ENCODE measurements at places on chromosomes 5 and 9.

GRCh38 chr9:72271613-72272478 is 93.2 kb downstream of the ZFAND5 start:
- no peak for DNase-seq

GRCh38 chr9:13165956-13166355 is 113.5 kb downstream of the MPDZ start:
- no peak for DNase-seq

- no peak for DNase-seq
Observed at GRCh38 chr5:167348980-167349379, 942.5 kb upstream of the WWC1 start.

GRCh38 chr9:3842839-3843238 is 317.0 kb upstream of the RFX3 start:
- no peak for DNase-seq

- DNase-seq = no peak
Observed at GRCh38 chr5:143229896-143230675, 173.4 kb downstream of the NR3C1 start.

GRCh38 chr5:59238126-59238902 is 655.2 kb downstream of the PDE4D start:
- no peak for DNase-seq

- no peak for DNase-seq
Observed at GRCh38 chr9:77969083-77969482, 62.5 kb downstream of the GNAQ start.

DNA sequence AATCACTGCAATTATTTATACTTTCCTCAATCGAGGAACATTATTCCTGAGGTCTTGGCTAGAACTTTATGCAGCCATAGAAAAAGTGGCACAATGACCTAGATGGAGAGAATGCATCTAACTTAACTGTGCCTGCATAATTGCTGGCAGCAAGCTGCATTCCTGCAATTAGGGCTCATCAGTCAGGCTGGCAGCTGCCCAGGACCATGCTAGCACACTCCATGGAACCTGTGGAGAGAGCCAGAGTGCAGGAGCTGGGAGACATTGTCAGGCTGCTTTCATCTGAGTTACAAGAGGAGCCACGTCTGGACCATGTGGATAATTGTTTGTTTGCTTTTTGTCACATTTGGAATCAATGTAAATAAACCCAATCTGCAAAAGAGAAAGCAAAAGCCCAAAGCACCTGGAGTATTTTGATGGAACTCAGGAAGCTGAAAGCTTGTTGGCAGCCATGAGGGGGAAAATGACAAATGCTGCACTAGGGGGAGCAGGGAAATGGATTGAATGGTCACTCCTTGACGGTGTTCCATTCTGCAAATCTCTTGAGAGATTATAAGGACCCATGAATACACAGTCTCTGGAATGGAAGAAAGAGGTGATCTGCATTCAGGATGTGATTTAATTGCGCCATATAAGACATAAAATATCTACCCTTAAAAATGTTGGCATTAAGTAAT is 839.9 kb downstream of the MAT2B start:
- DNase-seq = no peak

GRCh38 chr9:35179347-35180280 is 17.8 kb downstream of the UNC13B start:
- no peak for DNase-seq

GRCh38 chr5:158398360-158399201 is 539.6 kb upstream of the CLINT1 start:
- DNase-seq = no peak

DNA sequence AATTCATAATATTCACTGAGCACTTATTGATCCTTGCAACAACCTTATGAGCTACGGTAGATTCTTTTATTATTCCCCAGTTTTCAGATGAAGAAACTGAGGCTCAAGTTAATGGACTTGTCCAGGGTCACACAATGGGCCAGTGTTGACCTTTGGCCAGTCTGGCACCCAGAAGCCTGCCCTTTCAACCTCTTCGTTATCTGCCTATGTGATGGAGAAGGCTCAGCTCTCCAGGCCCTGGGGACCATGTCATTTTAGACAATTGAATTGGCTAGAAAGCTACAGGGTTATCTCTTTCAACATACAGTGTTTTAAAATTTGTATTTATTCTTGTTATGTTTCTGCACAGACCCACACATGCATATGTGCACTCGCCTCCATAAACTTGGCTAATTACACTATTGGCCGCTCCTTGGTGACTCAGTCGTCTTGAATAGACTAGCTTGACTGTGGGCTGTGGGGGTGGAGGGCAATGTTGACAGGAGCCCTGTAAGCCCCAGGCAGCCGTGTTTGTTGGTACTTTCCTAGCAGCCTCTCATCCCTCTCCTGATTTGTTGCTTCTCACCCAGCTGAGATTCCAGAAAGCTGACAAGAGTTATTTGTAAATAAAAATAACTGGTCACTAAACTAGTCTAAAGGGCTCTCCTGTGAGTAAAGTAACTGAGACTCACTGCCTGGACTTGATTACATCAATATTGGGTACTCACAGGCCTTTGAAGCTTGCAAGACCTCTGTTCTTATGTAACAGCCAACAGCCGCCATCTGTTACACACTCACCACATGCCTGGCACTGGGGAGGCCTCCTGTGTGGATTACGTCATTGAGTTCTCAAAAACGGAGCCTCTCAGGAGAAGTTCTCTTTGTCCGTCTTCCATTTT is 8.5 kb upstream of the ANGPTL2 start:
- DNase-seq = no peak

- DNase-seq = no peak
Observed at GRCh38 chr5:77140350-77140749, 53.3 kb upstream of the ZBED3 start.

DNA sequence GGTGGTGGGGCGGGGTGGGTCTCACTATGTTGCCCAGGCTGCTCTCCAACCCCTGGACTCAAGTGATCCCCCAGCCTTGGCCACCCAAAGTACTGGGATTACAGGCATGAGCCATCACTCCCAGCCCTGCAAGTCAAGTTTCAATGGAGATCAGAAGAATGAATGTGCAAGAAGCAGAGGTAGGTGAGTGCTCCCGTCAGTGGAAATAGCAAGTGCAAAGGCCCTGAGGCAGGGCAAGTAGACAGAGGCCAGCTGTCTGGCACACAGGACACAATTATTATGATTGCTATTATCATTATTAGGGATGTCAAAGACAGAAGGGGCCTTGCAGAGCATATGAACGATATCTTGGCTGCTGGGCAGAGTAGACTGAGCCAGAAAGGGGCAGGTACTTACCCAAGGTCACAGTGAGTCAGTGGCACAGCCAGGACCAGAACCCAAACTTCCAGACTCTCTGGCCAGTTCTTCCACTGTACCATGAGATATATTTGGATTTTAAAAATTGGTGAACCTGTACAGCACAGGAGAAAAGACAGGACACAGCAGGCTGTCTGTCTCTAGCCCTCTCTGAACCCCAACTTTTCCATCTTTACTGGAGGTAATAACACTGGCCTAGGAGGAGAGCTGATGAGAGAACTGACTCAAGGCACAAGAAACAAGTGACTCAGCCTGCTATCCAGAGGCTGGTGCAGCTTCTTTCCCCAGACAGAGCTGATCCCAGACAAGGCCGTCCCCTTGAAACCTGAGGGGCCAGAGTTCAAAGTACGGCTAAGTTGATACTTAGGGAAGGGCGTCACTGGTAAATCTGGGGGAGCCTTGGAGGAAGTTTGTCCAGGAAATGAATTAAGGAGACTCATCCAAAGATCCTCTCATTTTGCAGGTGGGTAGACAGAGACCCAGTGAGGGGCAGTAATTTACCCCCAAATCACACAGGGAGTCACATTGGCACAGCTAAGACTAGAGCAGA is 1.4 kb downstream of the HDHD3 start:
- no peak for DNase-seq

GRCh38 chr9:107361816-107362215 is 78.7 kb downstream of the RAD23B start:
- DNase-seq = no peak

DNA sequence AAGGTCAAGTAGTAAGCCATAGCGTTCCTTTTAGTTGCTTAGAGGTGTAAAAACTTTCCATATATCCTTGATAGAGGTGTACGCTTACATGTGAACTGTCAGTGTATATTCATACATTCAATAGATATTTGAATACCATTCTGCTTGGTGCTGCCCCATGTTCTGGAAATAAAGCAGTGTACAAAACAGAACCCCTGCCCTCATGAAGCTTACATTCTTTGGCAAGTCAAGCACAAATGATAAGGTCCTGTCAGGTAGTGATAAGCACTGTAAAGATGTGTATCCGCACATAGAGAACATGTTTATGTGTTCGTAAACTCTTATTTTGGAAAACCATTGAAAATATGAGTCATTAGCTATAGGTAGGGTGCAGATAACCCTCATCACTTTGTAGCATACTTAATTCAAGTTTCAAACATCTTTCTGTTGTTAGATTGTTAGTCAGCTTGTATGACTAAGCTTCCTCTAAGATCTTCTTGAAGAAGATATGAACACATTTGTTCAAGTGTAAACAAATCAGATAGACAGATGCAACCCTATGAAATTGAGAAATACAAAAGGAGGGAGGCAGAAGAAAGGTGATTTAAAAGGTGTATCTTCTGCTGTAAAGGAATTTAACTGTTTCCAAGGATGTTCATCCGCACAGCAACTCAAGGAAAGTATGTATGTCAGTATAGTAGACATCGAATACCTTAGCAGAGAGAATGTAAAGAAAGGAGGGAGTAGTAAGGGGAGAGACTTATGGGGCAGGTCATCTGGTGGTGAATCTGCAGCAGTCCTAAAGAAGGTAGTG is 1.6 kb downstream of the GTF3C4 start:
- no peak for DNase-seq

DNA sequence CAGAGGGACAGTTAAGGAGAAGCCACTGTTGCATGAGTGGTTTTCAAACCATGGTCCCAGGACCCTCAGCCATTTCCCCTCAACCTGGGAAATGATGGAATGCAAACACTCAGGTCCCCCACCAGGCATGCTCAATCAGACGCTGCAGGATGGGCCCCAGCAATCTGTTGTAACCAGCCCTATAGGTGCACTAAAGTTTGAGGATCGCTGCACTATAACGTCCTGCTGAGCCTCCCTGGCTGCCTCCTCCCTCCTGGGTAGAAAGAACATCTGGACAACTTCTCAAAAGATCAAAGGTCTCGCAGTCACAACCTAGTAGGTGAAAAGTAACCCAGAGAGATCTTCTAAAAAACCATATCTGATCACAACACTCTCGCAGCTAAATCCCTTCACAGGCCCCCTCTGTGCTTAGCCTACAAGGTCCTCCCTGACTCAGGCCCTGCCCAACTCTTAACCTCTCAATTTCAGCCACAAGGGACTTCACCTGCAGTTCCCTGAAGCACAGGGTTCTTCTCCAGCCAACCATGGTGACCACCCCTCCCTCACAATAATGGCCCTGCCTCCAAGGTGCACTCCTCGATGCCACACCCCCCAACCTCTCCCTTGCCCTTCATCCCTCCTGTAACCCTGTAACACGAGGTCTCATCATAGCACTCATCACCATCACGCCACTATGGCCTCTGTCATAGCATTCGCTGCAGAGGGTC is 3.5 kb downstream of the SHB start:
- DNase-seq = no peak

- no peak for DNase-seq
Observed at GRCh38 chr9:112301420-112301819, 32.0 kb downstream of the PTBP3 start.

GRCh38 chr5:169153405-169153804 is 147.5 kb downstream of the SLIT3 start:
- DNase-seq = no peak

- DNase-seq = no peak
Observed at GRCh38 chr5:147430628-147431027, 79.2 kb downstream of the DPYSL3 start.

DNA sequence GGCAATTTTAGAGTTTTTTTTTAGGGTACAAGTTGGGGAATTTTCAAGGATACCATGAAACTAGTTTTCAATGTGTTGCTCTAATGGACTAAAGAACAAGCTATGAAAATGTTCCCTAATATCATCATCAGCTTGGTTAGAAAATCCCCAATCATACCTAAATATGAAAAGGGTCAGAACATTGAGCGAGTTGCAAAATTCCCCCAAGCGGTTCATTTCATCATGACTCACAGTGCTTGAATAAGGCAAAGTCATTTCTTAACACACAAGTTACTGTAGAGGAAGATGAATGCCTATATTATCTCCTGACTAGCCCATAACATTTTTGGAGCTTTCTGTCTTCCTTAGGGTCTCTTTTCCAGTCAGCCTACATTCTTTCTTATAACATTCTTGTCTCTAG is 62.7 kb downstream of the ST8SIA4 start:
- no peak for DNase-seq

DNA sequence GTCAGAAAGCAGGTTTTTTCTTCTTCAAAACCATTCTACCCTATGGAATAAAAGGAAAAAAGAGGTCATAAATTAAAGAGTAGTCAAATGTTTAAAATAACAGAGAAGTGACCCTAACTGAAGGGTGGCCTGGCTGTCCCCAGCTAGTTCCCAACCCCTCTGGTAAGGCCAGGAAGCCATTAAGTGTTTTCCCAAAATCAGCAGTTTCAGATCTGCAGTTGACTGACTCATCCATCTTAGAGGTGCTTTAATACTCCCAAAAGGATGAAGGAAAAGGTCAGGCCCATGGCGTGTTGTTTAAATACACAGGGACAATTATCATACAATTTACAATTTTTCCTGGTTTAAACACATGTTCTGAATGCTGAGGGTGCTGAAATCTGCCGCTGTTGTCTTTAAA is 47.9 kb upstream of the TBC1D9B start:
- DNase-seq = no peak

DNA sequence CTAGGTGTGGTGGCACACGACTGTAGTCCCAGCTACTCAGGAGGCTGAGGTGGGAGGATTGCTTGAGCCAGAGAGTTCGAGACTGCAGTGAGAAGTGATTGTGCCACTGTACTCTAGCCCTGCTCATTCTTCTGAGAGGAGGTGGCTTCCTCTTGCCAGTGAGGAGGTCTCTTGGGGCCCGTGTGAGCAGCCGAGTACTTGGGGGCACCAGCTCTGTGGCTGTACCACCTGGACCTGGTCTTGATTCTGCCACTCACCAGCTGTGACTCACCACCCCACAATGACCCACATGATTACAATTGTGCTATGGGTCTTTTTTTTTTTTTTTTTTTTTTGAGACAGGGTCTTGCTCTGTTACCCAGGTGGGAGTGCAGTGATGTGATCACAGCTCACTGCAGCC is 18.0 kb upstream of the CRB2 start:
- no peak for DNase-seq

- DNase-seq = no peak
Observed at GRCh38 chr5:11898787-11899186, 5.5 kb downstream of the CTNND2 start.

DNA sequence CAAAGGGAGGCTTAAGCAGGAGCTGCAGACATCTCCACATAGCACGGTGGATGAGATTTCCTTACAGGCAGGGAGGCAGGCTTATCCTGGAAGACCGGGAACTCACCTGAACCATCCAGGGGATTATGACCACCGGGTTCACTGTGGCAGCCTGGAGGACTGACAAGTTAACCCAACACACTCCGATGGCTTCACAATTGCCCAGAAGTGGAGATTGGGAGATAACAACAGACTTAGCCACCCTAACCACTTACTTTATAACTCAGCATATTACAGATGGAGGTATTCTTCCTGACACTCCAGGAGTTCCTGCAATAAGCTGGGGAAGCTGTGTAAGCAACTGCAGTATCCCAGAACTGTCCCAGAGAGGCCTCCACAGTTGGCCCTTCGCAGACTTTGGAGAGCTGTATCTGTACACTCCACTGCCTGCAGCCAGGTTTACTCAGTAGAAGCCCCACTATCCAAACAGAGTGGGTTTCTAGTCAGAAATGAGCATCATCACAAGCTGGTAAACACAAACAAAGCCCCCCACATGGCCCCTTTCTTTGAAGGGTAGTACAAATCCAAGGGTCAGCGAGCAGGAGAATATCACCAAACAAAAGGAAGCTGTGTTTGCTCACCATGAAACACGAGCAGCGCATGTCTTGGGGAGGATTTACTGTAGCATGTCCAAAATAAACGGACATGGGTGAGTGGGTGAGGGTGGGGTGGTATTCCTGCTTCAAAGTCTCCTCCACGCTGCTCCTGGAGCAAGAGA is 462.2 kb downstream of the RASEF start:
- DNase-seq = no peak
